Calu3 (cell line): ENCODE measurements at places on chromosomes 12 and 14. TPM values are rescaled to one million over a fixed set of nuclear protein-coding genes. Genes with fewer than 3 reads are reported as not detected.

Gene PIK3C2G
- 24.0 and 24.3 TPM in 2 replicates for total RNA-seq

- no peak for DNase-seq
- H3K4me3 ChIP-seq: no peak overlapping the region
- H3K27ac ChIP-seq: no peak overlapping the region
- no peaks in the 10 kb centered on the region for H3K4me1 ChIP-seq
Measured at GRCh38 chr12:91219919-91220318, 37.3 kb upstream of the DCN start.

DNA sequence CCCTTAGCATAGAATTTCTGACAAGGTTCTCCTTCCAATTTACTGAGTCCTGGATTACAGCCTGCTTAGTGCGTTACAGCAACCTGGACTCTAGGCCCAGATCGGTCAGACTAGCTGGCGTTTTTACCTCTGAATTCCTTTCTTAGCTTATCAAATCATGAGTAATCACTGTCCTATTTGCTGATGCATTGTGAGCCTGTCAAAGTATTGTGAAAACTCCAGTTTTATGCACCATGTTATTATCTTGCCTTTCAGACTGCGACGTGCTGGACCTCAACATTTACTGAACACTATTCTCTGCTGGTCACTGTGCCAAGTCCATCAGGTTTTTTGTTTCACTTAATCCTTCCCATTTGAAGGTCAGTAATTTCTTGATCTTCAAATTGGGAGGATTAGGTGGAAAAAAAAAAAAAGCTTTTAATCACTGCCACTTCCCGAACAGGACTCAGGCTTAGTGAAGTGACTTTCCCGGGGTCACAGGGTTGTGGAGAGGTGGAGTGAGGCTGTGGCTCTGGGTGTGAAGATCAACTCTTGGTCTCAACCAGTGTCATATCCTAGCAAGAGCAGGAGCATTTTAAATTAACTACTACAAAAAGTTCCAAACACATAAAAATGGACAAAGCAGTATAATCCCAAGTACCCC is 31.2 kb downstream of the FBXO21 start:
- no peaks in the 10 kb centered on the region for H3K4me1 ChIP-seq
- no peaks in the 10 kb centered on the region for H3K27me3 ChIP-seq
- DNase-seq: no peak
- H3K36me3 ChIP-seq: peaks cover 44% of the 10 kb centered on the region

DNA sequence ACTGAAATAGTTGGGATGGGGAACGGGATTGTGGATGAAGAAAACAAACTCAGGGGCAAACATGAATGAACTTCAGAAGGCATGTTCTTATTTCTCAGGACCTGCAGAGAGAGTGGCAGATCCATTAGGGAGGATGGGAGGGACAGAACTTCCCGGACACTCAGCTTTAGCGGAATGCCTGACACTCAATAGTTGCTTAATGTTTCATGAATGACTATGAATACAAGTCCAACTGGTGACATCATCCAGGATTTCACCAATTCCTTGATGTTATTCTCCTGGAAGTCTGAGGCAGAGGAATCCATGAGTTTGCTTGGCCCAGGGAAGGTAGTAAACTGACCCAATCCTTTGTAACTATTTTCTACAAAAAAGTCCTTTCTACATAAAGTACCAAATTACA is 37.8 kb upstream of the LRRC10 start:
- no peak for DNase-seq
- H3K36me3 ChIP-seq: no peaks in the 10 kb centered on the region
- H3K27me3 ChIP-seq: peaks cover 36% of the 10 kb centered on the region
- no peaks in the 10 kb centered on the region for H3K4me1 ChIP-seq

- H3K36me3 ChIP-seq: no peaks in the 10 kb centered on the region
- H3K27me3 ChIP-seq: no peaks in the 10 kb centered on the region
- H3K4me3 ChIP-seq: no peak overlapping the region
- peaks cover 5% of the 10 kb centered on the region for H3K4me1 ChIP-seq
- no peak overlapping the region for H3K27ac ChIP-seq
Measured at GRCh38 chr12:82627799-82628198, 58.9 kb upstream of the TMTC2 start.

DNA sequence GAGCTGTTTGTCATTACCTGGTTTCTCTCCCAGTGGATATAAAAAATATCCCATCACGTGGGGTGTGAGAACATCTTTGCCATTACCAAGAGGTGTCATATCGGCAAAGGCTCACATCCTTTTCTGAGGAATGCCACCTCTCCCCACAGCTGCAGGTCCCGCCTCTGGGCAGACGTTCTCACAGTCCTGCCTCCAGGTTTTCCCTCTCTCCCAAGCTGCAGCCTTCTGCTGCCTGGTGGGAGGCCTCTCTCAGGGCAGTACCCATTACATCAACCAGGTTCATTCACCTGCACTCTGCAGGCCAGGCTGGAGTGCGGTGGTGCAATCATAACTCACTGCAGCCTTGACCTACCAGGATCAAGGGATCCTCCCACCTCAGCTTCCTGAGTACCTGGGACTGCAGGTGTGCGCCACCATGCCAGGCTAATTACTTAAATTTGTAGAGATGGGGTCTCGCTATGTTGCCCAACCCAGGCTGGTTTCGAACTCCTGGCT is 15.0 kb upstream of the TMEM119 start:
- no peak overlapping the region for H3K4me3 ChIP-seq
- H3K36me3 ChIP-seq: peaks cover 3% of the 10 kb centered on the region
- no peaks in the 10 kb centered on the region for H3K27me3 ChIP-seq

DNA sequence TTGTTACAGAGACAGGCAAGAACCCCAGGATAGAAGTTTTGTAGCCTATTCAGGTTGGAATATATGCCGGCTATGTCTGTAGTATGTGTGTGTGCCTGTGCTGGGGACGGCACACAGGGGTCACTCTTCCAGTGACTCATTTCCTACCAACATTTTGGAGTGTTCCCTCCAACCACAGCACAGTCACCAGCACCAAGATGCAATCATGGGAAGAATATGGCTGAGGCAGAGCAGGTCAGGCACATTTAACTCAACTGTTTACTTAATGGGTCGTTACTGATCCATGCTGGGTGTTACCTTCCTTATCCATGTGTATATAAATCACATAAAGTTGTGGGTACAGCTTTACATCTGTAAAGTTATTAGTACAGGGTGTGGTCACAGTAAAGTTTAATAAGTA is 178.3 kb downstream of the PRKD1 start:
- no peaks in the 10 kb centered on the region for H3K27me3 ChIP-seq
- H3K4me3 ChIP-seq: peak overlapping the region; percentile 26
- peaks cover 40% of the 10 kb centered on the region for H3K4me1 ChIP-seq
- peak; percentile 34 for DNase-seq
- peaks cover 5% of the 10 kb centered on the region for H3K36me3 ChIP-seq

Gene CLEC2A
- not detected in 2 replicates for total RNA-seq

DNA sequence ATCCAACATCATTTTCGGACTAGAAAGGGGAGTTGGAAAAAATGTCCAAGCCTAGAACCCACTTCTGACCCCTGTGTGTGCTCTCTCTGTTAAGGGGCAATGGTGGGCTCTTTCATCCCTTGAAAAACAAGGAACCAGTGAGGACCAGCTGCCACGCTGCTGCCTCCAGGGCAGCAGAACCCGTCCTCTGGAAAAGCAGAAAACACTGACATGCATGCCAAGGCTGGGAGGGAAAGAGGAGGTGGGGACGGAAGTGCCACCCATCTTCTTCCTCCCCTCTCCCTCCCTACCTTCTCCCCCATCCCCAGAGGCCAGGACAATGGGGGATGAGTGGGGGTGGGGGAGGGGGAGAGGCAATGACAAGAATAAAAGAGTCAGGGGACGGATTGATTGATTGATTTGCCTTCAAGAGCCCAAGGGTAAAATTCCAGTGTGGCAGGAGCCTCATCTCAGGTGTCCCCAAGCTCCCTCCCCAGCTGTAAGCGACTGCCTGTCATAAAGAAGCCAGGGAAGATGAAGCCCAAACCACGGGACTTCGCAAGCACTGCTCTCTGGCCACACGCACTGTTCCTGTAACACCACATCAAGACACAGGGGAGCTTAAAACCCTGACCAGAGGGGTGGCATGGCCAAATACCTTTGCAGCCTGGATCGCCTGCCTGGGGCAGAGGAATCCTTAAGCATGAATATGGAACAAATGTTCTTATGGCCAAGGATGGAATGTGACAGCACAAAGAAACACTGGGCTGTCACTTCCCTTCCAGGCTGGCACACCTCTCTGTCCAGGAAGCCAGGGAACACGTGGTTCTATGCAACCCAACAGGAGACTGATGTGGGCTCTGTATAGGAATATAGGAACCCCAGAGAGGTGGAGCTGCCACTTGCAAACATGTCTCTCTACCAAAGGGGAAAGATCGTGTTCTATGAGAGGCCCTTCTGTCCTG is 38.9 kb upstream of the BDKRB2 start:
- no peaks in the 10 kb centered on the region for H3K36me3 ChIP-seq
- DNase-seq: no peak
- peaks cover 21% of the 10 kb centered on the region for H3K27me3 ChIP-seq
- peaks cover 11% of the 10 kb centered on the region for H3K4me1 ChIP-seq
- no peak overlapping the region for H3K4me3 ChIP-seq

DNA sequence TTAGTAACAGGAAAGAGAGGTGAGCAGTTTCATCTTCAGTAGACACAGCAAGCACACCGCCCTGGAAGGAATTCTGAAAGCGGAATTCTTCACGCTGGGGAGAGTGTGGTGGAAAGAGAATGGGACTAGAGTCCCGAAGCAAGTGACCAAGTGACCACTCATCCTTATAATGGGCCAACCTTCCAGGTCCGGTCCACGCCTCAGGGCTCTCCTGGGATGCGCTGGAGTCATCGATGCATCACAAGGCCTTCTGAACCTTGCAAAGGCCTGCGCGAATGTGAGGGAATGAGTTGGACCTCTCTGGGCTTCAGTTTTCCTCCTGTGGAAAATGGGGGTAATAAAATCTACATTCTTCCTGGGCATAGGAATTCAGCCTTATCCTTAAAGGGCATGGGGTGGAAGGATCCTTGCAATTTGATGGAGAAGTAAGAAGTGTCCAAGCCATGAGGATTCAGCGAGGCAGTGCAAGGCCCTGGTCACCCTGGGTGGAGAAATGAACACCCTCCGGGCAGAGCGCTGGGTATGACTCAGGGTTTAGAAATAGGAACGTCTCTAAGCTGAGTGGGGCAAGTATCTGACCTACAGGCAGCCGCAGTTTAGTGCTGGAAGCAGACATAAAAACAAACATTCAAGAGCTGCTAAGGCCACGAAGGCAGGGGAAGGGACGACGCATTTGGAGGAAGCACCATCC is 97.7 kb downstream of the SETD3 start:
- H3K27me3 ChIP-seq: peaks cover 46% of the 10 kb centered on the region
- H3K36me3 ChIP-seq: no peaks in the 10 kb centered on the region
- peaks cover under 1% of the 10 kb centered on the region for H3K4me1 ChIP-seq
- no peak overlapping the region for H3K27ac ChIP-seq
- peak; percentile 41 for DNase-seq

DNA sequence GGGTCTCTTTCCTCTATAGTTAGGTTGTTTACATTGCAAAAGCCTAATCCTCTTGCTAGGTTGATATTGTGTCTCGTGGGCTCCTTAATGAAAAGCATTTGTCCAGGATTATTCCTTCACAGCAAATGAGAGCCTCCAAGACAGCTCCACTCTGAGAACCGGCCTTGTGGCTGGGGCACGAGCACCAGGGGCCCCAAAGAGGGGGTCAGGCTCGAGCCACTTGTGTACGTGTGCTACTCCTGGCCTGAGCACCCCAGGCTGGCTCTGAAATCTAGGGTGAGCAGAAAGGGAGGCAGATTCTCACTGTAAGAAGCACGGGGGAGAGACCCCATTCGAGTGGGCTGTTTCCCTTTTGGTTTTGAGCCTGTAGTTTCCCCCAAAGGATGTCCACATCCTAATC is 45.0 kb upstream of the FZD10 start:
- H3K4me1 ChIP-seq: no peaks in the 10 kb centered on the region
- no peak overlapping the region for H3K27ac ChIP-seq
- H3K4me3 ChIP-seq: no peak overlapping the region
- H3K27me3 ChIP-seq: no peaks in the 10 kb centered on the region

DNA sequence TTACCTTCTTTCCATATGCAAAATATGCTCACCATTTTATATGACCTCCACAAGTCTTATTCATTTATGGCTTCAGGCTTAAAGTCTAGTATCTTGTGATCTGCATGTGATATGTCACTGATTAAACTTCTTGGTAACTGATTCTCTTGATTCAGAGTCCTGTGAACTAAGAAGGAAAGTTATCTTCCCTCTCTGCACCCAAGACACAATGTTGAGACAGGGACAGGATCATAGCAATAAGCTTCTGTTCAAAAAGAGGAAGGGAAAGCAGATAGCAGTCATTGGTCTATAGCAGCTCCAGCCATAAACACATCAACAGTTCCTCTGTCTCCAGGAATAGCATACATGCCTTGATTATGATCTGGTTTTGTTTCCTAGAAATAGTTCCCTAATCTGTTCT is 103.1 kb downstream of the UNC79 start:
- no peaks in the 10 kb centered on the region for H3K36me3 ChIP-seq
- H3K27ac ChIP-seq: no peak overlapping the region
- H3K4me1 ChIP-seq: no peaks in the 10 kb centered on the region
- H3K4me3 ChIP-seq: no peak overlapping the region

DNA sequence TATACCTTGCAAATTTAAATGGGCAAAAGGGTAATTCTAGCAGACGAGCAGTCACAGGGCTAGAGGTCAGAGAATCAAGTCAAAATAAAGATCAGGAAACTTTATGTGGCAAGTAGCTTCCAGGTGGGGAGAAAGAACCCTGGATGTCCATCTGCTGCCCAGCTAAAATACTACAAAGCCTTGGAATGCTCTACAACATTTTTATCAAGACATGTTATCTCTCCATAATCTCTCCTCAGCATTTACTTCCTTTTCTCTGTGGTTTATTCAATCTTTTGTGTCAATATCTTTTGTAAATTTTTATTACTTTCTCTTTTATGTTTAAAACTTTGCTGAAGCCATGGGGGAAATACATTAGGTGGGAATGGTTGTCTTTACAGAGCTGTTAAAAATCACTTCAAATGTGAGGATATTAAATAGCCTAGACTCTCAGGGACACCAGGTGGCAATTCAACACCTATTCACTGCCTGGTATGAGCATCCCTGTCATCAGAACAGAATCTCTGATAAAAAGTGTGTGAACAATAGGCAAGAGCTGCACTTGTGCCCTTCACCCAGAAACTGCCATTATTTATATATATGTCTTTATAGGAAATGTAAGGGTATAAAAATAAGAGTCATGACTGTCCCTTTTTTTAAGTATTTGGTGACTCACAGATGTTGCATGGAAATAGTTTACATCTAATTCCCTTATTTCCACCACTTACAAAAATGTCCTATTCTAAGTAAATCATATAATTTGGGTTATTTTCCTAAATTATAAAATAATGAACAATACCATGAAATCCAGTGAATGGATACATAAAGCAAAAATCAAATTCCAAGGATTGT is 152.9 kb downstream of the EPS8 start:
- H3K4me3 ChIP-seq: no peak overlapping the region
- no peak for DNase-seq
- peaks cover 38% of the 10 kb centered on the region for H3K36me3 ChIP-seq
- no peaks in the 10 kb centered on the region for H3K27me3 ChIP-seq
